ENCODE measurements at places on chromosomes 13 and 19. TPM values are rescaled to one million over a fixed set of nuclear protein-coding genes. Genes with fewer than 3 reads are reported as not detected.
A peak's percentile ranks its signal among the peaks of the same experiment; 100 is the strongest.

JAK3 gene
- 6.9 TPM for total RNA-seq

ZNF418 gene
- 6.7 TPM for total RNA-seq

DNA sequence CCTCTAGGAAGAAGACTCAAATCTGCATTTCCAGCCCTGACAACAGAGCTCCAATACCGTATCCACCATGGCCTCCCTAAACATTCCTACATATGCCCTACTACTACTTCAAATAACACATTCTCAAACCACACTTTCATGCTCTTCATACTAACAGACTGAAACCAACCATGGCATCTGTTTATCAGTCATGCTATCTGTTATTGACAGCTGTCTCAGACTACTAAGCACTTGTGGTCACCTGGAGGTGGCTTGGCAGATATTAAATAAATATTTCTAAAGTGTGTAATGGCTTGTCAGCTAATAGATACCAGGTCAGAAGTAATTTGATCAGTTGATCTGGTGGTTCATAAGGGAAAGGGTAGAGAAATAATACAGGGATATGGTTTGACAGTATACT lies 489.1 kb downstream of the DIAPH3 start:
- H3K27ac ChIP-seq = no peak overlapping the region
- DNase-seq = no peak
- no peaks in the 10 kb centered on the region for H3K36me3 ChIP-seq
- H3K27me3 ChIP-seq = no peaks in the 10 kb centered on the region
- no peak overlapping the region for H3K4me3 ChIP-seq
- H3K4me1 ChIP-seq = no peaks in the 10 kb centered on the region

DNA sequence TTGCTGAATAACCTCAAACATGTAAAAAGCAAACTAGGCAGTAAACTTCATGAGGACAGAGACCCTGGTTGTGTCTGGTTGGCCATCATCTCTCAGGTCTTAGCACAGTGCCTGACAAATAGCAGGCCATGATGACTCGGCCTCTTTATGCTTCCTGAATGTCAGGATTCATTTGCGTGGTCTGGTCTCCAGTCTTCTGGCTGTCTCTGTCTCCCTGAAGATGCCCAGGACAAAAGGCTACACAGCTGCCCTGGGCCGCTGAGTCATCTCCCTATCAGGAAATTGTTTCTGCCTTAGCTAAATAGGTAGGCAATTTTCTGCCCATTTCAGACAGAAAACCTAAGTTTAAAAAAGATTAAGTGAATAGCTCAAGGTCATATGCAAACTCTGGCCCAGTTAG lies 84.1 kb upstream of the FNDC3A start:
- H3K36me3 ChIP-seq = no peaks in the 10 kb centered on the region
- peak overlapping the region; percentile 94 for H3K27ac ChIP-seq
- DNase-seq = no peak
- peaks cover 32% of the 10 kb centered on the region for H3K4me1 ChIP-seq
- no peak overlapping the region for H3K4me3 ChIP-seq

ZNF730 gene
- total RNA-seq = 4.1 TPM

ADGRE1 gene
- not detected for total RNA-seq

CEACAM1 gene
- total RNA-seq = not detected

TMEM238 gene
- total RNA-seq = 0.59 TPM

DNA sequence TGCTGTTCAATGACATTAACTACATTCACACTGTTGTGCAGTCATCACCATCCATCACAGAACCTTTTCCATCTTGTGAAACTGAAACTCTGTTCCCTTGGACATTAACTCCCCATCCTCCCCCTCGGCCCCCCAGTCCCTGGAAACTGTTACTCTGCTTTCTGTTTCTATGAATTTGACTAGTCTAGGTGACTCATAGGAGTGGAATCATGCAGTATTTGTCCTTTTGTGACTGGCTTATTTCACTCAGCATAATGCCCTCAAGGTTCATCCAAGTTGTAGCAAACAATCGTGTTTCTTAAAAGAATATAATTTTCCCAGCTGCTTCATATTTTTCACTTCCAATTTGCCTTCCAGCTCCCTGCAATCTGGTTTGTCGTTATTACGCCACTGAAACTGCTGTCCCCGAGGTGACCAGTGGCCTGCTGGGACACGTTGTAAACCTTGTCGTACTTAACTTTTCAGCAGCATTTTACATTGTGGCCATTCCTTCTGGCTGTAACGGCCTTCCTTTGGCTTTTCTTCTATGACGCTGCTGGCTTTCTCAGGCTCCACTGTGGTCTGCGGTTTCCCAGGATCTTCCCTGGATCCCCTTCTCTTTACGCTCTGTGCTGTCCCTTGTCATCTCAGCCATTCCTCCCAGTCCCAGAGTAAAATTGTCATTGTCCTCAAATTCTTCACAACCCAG lies 74.0 kb downstream of the DHRS12 start:
- peaks cover 32% of the 10 kb centered on the region for H3K4me1 ChIP-seq
- H3K27me3 ChIP-seq = no peaks in the 10 kb centered on the region
- DNase-seq = no peak
- no peak overlapping the region for H3K4me3 ChIP-seq
- peaks cover 1% of the 10 kb centered on the region for H3K36me3 ChIP-seq

DNA sequence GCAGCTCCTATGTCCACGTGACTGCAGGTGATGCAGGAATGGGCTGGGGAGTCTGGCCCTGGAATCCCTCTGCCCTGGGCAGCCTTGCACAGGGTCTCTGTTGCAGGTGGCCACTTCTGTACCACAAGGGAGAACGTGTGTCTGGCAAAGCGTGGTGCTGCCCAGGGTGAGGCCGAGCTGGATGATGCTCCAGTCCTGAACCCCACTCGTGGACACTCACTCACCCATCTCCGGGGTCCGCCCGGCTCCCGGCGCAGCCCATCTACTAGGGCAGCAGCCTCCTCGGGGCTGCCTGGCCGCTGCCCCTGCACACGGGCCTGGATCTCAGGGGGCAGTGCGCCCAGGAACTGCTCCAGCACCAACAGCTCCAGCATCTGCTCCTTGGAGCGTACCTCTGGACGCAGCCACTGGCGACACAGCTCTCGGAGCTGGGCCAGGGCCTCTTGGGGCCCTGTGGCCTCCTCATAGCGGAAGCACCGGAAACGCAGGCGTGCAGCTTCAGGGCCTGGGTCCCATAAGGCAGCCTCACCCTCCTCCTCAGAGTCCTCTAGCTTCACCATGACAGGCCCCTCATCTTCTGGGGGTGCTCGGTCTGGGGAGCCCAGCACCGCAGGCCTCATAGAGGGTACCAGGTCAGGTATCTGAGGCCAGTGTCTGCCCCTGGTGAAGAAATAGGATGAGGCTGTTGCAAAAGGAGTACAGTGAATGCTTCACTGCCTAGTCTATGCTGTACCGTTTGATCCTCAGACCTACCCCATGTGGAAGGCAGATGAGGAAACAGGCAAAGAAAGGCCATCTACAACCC lies 2.2 kb downstream of the MZF1 start:
- H3K4me3 ChIP-seq = no peak overlapping the region
- DNase-seq = peak; percentile 88

- H3K36me3 ChIP-seq = no peaks in the 10 kb centered on the region
- H3K4me3 ChIP-seq = no peak overlapping the region
- no peaks in the 10 kb centered on the region for H3K4me1 ChIP-seq
- H3K27ac ChIP-seq = no peak overlapping the region
These were observed 23.4 kb downstream of the MBD3L2B start for GRCh38 chr19:6997679-6998445.

GRCh38 chr13:50911081-50911631 lies 1.6 kb downstream of the RNASEH2B start:
- H3K27ac ChIP-seq = peak overlapping the region; percentile 91
- H3K27me3 ChIP-seq = no peaks in the 10 kb centered on the region
- peaks cover 43% of the 10 kb centered on the region for H3K4me1 ChIP-seq
- peak overlapping the region; percentile 81 for H3K4me3 ChIP-seq

SIPA1L3 gene
- 23.8 TPM for total RNA-seq

ZNF536 gene
- not detected for total RNA-seq

GSX1 gene
- not detected for total RNA-seq

GRCh38 chr13:48296528-48296927 lies 7.0 kb upstream of the RB1 start:
- H3K27me3 ChIP-seq = no peaks in the 10 kb centered on the region
- H3K4me1 ChIP-seq = no peaks in the 10 kb centered on the region
- no peaks in the 10 kb centered on the region for H3K36me3 ChIP-seq
- H3K27ac ChIP-seq = no peak overlapping the region

GRCh38 chr13:113838711-113839201 lies 25.1 kb downstream of the GAS6 start:
- H3K27me3 ChIP-seq = no peaks in the 10 kb centered on the region
- peaks cover 7% of the 10 kb centered on the region for H3K36me3 ChIP-seq
- peaks cover 22% of the 10 kb centered on the region for H3K4me1 ChIP-seq
- H3K27ac ChIP-seq = no peak overlapping the region
- H3K4me3 ChIP-seq = peak overlapping the region; percentile 22

DNA sequence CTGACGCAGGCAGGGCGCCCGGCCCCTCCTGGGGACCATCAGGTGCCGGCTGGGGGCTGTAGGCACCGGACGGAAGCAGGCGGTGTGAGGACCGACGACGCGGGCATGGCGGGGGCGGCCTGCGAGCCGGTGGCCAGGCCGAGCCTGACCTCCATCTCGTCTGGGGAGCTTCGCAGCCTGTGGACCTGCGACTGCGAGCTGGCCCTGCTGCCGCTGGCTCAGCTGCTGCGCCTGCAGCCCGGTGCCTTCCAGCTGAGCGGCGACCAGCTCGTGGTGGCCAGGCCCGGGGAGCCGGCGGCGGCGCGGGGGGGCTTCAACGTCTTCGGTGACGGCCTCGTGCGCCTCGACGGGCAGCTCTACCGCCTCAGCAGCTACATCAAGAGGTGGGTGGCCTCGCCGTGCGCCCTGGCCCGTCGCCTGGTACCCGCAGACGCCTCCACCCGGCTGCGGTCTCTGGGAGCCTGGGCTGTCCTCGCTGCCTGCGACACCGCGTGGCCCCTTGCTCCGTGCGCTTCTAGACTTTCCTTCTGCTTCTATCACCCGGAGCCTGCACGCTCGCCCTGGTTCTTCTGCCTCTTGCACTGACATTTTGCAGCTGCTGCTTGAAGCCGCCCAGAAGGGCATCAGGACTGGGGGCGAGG lies 460 bp downstream of the MEDAG start:
- peak overlapping the region; percentile 68 for H3K4me3 ChIP-seq
- no peaks in the 10 kb centered on the region for H3K36me3 ChIP-seq
- H3K27me3 ChIP-seq = no peaks in the 10 kb centered on the region
- peaks cover 36% of the 10 kb centered on the region for H3K4me1 ChIP-seq

RASGRP4 gene
- not detected for total RNA-seq
